ENCODE measurements at places on chromosomes 7 and 10. TPM values are rescaled to one million over a fixed set of nuclear protein-coding genes. Genes with fewer than 3 reads are reported as not detected.

PKD2L1 gene
- total RNA-seq, result not detected

ADCYAP1R1 gene
- 1.9 TPM for total RNA-seq

FANK1 gene
- 4.9 TPM for total RNA-seq

CYP2E1 gene
- total RNA-seq, result 1.4 TPM

SMKR1 gene
- 0.53 TPM for total RNA-seq

CTNNA3 gene
- 21.2 TPM for total RNA-seq

AGR3 gene
- 1.1 TPM for total RNA-seq

VPS37D gene
- 18.6 TPM for total RNA-seq

HOXA10 gene
- total RNA-seq, result 98.8 TPM

FBH1 gene
- 71.3 TPM for total RNA-seq

CWF19L1 gene
- 24.8 TPM for total RNA-seq

WASHC2A gene
- 36.7 TPM for total RNA-seq

KRIT1 gene
- 44.8 TPM for total RNA-seq

LRRC17 gene
- 41.7 TPM for total RNA-seq

NT5C2 gene
- 108 TPM for total RNA-seq

AGFG2 gene
- 13.9 TPM for total RNA-seq

CPXM2 gene
- 9.5 TPM for total RNA-seq

WNT8B gene
- total RNA-seq, result 0.29 TPM

EBLN1 gene
- total RNA-seq, result not detected

MNX1 gene
- total RNA-seq, result 0.18 TPM

ASB10 gene
- total RNA-seq, result 3.4 TPM

RPEL1 gene
- not detected for total RNA-seq

HABP2 gene
- total RNA-seq, result 0.53 TPM

PRF1 gene
- total RNA-seq, result 2.0 TPM

GALNT17 gene
- 10.8 TPM for total RNA-seq

GNGT1 gene
- not detected for total RNA-seq

NKX2-3 gene
- not detected for total RNA-seq

STK32C gene
- 6.7 TPM for total RNA-seq

CPA4 gene
- total RNA-seq, result 0.41 TPM

LAMB1 gene
- 493 TPM for total RNA-seq

CRPPA gene
- 6.8 TPM for total RNA-seq

CRTAC1 gene
- total RNA-seq, result 14.3 TPM

LIPJ gene
- 0.23 TPM for total RNA-seq

USP54 gene
- 23.5 TPM for total RNA-seq

NXPH1 gene
- 0.23 TPM for total RNA-seq

SPOCK2 gene
- 73.7 TPM for total RNA-seq

ITGB1 gene
- total RNA-seq, result 511 TPM

PTPN20 gene
- 3.6 TPM for total RNA-seq

SPDYE11 gene
- total RNA-seq, result not detected

VAX1 gene
- not detected for total RNA-seq

OR13A1 gene
- 0.06 TPM for total RNA-seq

CNPY1 gene
- not detected for total RNA-seq

ZNF736 gene
- total RNA-seq, result 36.1 TPM

GFRA1 gene
- 43.8 TPM for total RNA-seq

Measured in metanephros (tissue), 2 donors.